ENCODE measurements at places on chromosomes 11 and 22.

DNA sequence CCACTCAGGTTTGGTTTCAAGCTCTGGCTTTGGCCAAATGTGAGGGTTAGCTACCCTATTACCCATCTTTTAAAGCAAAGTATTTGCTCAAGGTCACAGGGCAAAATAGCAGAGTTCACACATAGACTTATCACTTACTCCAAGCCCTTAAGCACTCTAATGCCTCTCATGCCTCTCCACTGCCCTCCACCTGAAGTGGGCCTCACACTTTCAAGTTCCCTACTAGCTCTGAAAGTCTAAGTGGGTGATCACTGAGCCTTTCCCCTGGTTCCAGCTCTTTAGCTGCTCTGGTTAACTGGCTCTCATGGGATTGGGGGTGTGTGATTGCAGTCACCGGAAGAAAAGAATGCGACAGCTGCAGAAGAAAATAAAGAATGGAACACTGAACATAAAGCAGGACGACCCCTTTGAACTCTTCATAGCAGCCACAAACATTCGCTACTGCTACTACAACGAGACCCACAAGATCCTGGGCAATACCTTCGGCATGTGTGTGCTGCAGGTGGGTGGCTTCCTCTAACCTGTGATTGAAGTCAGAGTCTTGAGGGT is 6.4 kb downstream of the NAT10 start:
- DNase-seq: no peak

- no peak for DNase-seq
Observed at GRCh38 chr22:28426346-28427132, 253.1 kb downstream of the TTC28 start.

DNA sequence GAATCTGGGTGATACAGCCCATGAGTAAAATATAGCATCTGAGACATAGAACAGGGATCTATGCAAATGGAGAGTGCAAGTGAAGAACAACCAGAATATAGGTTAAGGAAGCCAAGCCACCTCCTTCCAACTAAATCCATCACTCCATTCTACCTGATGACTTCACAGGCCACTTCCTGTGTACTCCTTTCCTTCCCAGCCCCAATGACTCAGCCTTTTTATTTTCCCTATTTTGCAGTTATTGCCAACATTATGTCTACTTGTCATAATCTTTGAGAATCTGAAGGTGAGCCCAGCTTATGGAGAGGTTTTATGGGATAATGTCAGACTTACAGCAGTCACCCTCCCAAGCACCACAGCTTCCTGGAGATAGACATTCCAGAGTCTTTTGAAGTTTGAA is 1.4 kb upstream of the OR52M1 start:
- no peak for DNase-seq

- DNase-seq: peak; percentile 59
Observed at GRCh38 chr11:69425895-69426544, 55.4 kb upstream of the LINC01488 start.

GRCh38 chr11:91164452-91164822 is 941.6 kb upstream of the CHORDC1 start:
- no peak for DNase-seq

GRCh38 chr22:39960791-39961746 is 872 bp downstream of the TMA7B start:
- no peak for DNase-seq

DNA sequence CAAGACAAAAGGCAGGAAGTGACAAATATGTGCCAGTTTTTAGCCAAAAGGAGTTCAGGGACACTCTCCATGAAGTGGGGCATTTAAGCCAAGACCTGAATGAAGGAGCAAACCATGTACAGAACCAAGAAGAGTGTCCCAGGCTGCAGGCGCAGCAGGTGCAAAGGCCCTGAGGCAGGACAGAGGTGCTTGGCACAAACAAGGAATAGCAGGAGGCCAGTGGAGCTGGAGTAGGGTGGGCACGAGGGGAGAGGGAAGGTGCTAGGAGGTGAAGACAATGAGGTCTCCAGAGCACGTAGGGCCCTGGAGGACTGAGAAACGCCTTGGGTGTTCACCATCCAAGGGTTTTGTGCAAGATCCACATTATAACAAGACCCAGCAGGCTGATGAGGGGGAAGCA is 474.1 kb downstream of the MN1 start:
- no peak for DNase-seq

DNA sequence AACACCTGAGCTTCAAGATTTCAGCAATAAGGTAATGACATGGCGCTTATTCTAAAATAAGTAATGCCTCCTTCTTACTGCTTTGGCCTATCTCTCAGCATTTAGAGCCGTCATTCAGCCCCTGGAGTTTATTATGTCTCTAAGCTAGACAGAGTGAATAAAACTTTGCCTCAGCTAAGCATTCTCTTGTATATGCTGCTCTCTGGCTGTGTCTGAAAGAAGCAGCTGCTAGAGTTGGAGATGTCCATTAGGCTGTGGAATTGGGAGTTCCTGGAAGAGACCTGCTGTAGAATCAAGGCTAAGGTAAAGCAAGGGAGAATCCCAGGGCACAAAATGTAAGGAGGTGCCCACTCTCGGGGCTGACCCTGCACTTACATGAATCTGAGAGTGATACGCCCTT is 35.5 kb upstream of the TTC12 start:
- DNase-seq: no peak

- DNase-seq: peak; percentile 73
Observed at GRCh38 chr11:71247551-71248250, 4.7 kb downstream of the SHANK2 start.

GRCh38 chr22:39236321-39237317 is 8.2 kb downstream of the PDGFB start:
- no peak for DNase-seq

GRCh38 chr22:44247923-44248892 is 64.5 kb downstream of the SHISAL1 start:
- DNase-seq: peak; percentile 72

- no peak for DNase-seq
Observed at GRCh38 chr11:76747915-76748860, 35.0 kb upstream of the TSKU start.

- DNase-seq: no peak
Observed at GRCh38 chr11:69227271-69227670, 66.7 kb upstream of the MYEOV start.

DNA sequence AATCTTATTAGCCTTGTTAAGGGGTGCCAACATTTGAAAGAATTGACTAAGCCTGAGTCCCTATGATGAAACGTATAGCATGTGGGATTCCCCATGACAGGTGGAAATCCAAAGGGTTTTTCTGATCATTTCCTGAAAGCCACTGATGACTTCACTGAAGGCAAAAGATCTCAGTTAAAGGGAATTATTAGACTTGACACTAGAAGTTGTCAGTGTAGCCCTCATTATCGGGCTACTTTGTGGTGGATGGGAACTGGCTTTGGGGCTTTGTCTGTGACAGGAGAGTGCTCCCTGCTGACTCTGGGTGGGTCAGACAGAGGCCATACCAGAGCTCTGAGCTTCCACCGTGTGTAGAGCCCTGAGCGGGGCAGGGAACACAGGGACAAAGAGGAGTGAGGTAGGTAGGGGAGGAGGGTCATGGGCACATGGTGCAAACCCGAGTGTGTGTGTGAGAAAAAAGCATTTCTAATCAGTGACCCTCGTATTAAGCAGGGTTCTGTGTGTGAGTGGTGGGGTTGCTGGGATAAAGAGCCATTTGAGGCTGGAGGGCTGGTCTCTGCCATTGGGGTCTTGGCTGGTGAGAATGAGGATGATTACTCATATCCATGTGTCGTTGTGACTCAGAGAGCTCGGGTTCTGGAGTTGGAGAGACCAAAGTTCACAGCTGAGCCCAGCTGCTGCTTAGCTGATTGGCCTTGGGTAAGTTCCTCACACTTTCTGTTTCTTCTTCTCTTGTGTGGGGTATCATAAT is 101.1 kb downstream of the GRIK4 start:
- DNase-seq: no peak

GRCh38 chr11:72350752-72351151 is 83.6 kb downstream of the CLPB start:
- DNase-seq: no peak

GRCh38 chr11:65532388-65533064 is 7.6 kb downstream of the SCYL1 start:
- no peak for DNase-seq

DNA sequence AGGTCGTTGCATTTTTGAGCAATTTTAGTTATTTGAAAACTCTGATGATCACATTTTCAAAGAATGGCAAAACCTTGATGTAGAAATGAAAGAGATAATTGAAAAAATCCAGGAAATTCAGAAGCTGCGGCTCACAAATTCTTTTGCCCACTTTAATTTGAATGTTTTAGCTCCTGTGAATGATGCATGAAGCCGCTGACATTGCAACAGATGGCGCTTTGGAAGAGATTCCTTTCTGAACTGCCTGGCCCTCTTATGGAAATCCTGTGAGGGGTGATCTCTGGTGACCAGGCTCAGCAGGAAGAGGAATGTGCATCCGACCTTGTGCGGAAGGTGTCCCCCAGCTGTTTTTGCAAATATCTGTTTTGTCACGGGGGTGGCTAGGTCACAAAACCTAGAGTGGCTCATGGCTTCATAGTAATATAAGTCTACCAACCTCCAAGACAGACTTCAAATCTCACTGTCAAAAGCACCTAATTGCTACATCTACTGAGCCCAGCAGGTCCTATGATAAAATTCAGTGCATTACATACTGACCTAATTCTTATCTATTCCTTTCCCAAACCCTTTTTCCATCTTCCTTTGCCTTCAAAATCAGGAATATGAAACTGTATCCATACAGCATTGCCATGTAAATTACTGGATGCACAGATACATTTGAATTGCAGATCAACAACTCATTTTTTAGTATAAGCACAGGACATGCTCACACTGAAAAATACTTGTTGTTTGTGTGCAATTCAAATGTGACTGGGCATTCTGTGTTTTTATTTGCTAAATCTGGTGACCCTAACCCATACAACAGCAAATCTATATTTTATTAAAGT is 412.7 kb downstream of the ETS1 start:
- DNase-seq: no peak

GRCh38 chr11:119099711-119100110 is 1.9 kb downstream of the DPAGT1 start:
- DNase-seq: no peak

DNA sequence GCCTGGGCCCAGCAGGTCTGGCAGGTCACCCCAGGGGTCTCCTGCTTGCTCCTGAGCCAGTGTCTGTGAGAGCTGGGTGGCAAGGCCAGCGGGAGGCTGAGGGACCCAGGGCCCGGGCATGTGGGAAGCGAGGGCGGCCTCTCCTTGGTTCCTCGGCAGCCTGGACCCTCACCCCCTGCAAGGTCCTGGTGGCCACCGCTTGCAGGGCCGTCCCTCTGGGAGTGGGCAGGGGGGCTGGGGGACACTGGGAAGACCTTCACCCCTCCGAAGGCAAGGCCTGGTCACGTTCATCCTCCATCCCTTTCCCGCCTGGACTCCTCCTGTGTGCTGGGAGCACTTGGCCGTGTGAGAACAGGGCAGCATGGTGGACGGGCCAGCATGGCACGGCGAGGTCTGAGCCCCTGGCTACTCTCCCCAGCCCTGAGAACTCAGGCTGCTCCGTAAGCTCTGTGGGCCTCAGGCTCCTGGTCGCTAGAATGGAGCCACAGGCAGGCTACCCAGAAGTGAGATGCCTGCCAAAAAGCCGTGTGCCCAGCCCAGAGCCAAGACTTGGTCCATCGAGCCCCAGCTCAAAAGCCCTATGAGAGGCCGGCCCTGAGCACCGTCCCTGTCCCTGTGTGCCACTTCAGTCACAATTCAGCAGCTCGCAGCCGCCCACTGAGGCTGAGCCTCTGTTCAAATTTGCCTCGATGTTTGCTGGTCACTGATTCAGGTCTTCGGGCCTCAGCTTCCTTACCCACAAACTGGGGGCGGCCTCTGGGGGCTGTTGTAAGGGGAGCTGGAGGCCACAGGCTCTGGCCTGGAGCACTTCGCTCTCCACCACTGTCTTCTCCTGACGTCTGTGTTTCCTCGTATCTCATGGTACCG is 45.0 kb downstream of the IGLL1 start:
- DNase-seq: no peak

- DNase-seq: no peak
Observed at GRCh38 chr11:128469220-128469619, 118.1 kb downstream of the ETS1 start.

GRCh38 chr11:48538991-48539390 is 50.4 kb downstream of the OR4A47 start:
- DNase-seq: no peak

GRCh38 chr11:63488789-63489188 is 2.2 kb downstream of the PLAAT5 start:
- DNase-seq: no peak

DNA sequence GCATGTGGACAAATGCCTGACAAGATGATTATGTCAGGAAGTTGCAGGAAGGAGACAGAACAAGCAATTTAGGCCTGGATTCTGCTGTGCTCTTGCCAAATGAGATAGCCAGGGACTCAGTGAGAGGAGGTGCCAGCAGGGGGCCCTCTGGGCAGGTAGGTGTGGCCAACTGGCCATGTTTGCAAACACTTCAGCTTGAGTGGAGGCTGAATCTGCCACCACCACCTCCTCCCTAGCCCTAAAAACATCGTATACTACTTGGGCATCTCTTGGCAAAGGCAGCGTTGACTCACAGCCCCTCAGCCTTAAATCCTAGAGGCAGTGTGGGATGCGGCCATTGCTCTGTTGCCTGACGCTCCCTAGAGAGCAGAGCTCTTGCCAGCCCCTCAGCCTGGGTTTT is 95.1 kb upstream of the PLET1 start:
- no peak for DNase-seq

All from chondrocyte (in vitro differentiated cells).